ENCODE measurements at places on chromosomes 11 and 22.

DNA sequence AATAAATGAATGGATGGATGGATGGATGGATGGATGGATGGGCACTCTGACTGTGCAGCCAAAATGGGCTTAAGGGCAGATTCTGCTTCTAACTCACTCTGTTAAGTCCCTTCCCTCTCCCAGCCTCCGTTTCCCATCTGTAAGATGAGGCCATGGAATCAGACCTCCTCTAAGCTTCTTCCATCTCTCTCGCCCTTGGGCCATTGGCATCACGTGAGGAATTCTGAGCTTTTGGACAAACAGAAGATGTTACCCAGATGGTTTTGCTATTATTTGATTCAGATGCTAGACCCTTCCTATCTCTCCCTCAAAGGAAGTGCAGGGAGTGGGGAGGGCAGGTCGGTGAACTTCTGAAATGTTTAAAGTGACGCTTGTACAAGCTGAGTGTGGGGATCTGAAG is 4.0 kb upstream of the CYTH4 start:
- DNase-seq: no peak

GRCh38 chr11:71204748-71205664 is 47.4 kb downstream of the SHANK2 start:
- DNase-seq: no peak

GRCh38 chr22:30337461-30337778 is 10.7 kb upstream of the TBC1D10A start:
- no peak for DNase-seq

DNA sequence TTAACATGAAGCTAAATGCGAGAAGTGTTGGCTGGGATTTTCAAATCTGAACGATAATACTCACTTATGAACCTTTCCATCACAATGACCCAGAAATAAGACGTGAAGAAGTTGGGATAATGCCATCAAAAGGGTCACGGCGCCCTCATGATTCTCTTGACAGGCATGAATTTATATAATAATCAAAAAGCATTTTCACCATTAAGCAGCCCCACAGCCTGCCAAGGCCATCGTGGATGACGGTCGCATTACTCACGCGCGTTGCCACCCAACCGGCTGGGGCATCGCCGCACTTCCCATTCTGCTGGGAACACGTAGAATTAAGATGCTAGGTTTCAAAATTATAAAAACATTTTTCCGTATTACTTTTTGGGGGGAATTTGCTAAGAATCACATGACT is 18.9 kb upstream of the GAL start:
- DNase-seq: no peak

DNA sequence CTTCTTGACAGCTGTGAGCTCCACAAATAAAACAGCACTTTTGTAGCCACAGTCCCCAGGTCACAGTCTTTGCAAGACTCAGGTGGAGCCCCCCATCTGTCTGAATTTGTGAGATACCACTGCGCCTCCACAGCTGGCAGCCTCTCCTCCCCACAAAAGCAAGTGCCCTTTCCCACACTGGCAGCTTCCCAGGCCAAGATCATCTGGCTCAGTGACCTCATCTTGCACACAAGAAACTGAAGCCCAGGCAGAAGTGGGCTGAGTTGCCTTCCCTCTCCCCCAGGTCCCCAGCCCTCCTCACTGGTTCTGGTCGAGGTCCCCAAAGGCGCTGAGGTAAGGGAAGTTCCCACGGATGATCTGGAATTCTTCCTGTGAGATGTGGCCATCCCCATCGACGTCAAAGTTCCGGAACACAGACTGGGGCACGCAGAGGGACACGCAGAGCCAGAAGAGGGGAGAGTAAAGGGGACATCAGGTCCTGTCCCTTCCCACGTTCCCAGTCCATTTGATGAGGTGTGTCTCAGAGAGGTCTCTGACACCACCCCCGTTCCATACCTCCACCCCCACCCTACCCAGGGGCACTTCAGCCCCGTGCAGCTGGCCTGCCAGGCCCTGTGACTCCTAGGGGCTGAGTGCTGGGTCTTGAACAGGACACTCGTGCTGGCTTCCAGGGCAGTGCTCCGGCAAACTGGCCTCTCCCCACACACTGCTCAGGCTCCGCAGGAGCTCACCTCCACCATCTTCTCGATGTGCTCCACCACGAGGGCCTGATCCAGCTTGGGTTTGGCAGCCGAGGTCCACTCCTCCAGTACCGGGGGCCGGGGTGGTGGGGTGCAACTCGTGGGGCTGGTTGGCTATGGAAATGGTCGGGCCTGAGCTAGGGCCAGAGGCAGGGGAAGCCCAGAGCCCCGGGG is 8.9 kb downstream of the RASGRP2 start:
- no peak for DNase-seq

DNA sequence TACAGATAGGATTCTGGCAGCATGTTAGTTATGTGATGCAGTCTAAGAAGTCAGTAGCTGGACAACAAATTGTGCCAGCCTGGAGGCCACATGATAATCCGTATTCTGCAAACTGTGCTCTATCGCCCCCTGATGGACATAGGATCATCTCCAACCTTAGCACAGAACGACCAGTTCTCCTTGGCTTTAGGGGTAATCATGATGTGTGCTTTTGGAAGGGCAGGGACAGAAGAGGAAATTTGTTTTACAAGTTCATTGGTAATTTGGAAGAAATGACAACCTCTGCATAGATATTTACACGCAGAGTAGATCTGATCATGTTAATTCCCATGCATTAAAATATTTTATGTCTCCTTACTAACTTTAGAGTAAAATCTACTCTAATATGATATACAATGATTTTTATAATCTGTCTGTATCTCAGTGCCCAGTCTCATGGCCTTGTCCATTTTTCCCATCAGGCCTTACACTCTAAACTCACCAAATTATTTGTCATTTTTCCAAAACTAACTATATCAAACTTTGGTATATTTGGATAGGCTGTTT is 12.1 kb downstream of the OR10D3 start:
- DNase-seq: no peak

- no peak for DNase-seq
Observed at GRCh38 chr11:126857860-126858808, 142.4 kb downstream of the KIRREL3 start.

DNA sequence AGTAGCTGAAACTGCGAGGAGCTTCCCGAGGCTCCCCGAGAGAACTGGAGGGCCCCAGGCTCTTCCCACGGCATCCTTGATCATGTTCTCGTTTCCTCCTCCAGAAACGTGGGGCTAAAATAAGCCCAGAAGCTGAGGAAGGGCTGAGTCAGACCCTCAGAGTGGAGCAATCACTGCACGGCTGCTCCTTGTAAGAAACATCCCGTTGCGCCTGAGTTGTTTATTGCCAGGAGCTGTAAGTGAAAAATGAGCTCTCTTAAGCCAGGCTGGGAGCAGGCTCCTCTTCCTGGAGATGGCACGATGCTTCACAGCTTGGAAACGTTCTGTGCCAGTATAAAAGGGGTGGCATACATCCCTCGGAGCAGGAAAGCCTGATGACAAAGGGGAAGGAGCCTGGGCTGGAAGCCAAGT is 47.3 kb upstream of the SYN3 start:
- DNase-seq: no peak

GRCh38 chr11:77144857-77145428 is 16.9 kb downstream of the MYO7A start:
- no peak for DNase-seq

DNA sequence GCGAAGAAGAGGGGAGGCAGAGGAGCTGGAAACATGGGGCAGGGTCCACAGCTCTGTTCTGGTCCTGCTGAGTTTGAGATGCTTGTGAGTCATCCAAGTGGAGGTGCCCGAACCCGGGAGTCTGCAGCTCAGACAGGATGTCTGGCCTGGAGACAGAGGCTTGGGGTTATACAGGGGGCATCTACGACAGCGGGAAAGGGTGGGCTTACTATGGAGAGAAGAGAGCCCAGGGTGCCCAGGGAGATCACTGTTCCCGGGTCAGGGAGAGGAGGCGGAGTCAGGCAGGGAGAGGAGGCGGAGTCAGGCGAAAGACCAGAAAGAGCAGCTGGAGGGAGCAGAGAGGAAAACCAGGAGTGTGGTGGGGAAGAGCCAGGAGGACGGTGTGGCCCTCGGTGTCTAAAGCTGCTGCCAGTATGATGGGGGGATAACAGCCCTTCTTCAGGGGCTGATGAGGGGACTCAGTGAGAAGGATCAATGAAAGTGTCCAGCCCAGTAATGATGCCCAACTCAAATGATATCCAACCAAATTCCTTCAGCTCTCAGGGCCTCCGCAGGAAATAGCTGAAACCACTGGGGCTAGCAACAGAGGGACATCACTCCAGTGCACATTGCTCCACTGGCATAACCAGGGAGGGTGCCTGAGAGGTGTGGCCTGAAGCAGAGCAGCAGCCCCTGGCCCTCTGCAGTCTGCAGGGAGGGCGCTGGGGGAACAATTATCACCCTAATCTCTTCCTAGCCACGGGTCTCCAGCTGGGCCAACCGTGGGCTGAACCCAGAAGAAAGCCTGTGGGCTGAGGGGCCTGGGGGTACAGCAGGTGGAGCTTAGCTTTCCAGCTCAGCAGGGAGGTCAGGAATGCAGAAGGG is 2.6 kb upstream of the LTBP3 start:
- DNase-seq: no peak

- DNase-seq: no peak
Observed at GRCh38 chr11:115425250-115425649, 79.0 kb downstream of the CADM1 start.

- no peak for DNase-seq
Observed at GRCh38 chr22:40690370-40690769, 11.1 kb downstream of the MCHR1 start.

DNA sequence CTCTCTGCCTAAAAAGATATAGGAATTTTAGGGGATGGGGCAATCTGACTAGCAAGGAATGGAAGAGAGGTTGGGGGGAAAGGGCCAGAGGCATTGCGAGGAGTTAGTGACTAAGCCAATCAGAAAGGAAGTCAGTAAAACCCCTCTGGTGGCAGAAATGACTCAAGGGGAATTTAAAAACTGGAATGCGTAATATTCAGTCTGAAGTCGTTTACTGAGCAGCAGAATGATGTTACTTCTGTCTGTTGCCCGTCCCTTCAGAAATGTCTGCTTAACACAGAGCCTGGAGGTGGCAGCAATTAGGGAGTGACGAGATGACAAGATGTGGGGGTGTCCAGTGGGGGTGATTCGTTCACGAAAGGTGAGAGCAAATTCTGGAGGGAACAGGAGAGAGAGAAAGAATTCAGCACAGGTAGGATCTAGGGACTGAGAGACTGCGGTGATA is 107.7 kb upstream of the CLMP start:
- no peak for DNase-seq

DNA sequence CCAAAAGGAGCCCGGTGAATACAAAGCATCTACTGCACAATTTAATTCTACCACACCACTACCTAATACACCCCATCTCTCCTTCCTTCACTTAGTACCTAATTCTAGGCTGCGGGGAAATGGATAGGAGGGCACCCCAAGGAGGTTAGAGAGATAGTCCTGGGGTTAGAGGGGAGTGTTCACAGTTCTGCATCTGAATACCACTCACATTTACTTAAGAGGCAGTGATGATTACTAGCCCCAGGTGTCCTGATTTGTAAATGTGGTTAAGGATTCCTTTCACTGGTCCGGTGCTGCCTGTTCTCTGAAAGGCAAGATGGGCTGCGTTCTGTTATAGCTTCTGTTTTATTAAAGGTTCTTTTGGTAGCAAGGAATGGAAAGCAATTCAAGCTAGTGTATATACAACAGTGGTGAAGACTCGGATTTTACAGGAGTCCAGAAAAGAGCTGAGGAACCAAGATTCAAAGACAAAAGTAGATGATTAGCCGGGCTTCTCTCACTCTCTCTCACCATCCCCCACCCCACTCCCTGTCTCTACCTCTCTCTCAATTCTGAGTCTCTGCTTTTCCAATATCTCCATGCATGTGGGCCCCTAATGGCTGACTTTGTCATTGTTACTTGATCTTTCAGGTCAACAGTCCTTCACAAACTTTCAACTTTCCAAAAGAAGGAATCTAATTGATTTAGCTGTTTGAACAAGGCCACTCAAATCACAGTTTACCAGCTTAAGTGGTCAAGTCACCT is 8.7 kb upstream of the KCNA4 start:
- DNase-seq: no peak

GRCh38 chr11:12090061-12090591 is 20.3 kb upstream of the MICAL2 start:
- no peak for DNase-seq

DNA sequence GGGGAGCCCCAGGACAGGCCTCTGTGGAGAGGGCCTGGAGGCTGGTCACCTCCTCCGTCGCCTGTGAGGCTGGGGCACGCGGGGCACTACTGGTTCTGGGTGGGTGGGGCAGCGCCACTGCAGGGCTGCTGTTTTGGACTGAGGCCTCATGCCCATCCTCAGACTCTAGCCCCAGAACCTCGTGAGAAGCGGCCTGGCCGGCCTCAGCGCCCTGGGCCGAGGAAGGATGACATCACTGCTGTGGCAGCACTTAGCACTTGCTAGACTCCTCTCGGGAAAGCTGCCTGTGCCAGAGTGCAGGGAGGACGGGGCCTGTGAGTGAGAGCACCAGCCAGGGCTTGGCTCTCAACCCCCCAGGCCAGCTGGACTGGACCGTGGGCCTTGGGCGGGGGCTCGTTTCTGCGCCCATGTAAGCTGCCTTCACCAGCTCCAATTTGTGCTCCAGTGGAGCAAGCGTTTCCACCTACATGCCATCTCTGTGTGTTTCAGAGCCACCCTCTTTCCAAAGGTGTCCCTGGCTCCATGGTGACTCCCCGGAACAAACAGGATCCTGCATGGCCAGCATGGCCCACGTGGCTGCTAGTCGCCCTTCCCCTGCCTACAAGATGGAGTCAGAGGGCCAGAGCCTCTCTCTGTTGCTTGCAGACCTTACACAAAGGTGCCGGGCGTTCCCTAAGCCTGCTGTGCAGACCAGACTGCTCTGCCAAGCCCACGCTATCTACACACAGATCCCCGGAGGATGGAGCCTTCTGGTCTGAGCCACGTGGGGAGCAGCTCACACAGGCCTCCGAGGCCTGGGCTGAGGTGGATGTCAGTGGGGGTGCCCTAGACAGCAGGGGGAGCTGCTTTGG is 102.9 kb downstream of the CTTN start:
- DNase-seq: peak; percentile 61

- no peak for DNase-seq
Observed at GRCh38 chr11:47534704-47535251, 18.2 kb downstream of the CELF1 start.

- DNase-seq: no peak
Observed at GRCh38 chr11:11336664-11337063, 16.4 kb downstream of the CSNK2A3 start.

DNA sequence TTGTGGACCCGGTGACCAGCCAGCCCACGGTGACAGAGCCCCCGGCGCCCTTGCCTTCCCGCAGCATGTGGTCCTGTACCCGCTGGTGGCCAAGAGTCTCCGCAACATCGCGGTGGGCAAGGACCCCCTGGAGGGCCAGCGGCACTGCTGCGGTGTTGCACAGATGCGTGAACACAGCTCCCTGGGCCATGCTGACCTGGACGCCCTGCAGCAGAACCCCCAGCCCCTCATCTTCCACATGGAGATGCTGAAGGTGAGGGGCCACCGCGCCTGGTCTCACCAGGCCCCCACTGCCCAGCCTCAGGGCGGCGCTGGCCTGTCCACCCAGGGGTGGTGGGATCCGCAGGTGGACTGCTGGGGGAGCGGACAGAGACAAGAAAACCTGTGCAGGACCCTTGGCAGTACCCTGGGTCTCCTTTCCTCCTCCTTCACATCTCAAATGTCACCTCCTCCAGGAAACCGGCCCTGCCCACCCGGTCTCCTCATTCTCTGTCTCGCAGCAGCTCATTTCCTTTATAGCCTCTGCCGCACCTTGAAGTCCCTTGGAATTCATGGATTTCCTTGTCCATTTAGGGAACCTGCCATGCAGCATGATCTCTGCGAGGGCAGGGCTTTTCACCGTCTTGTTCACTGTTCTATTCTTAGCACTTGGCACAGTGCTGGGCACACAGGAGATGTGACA is 6.5 kb downstream of the AIP start:
- DNase-seq: no peak

GRCh38 chr11:43920598-43921419 is 21.6 kb upstream of the C11orf96 start:
- DNase-seq: peak; percentile 80

- no peak for DNase-seq
Observed at GRCh38 chr22:20636945-20637344, 129.5 kb downstream of the MED15 start.
